ENCODE measurements at places on chromosomes 7 and 10. TPM values are rescaled to one million over a fixed set of nuclear protein-coding genes. Genes with fewer than 3 reads are reported as not detected.

GTF2IRD2 gene
- 3.5 TPM for total RNA-seq

BTBD16 gene
- total RNA-seq: not detected

GRCh38 chr10:67433276-67433675, 262.7 kb downstream of the CTNNA3 start:
- no peak for DNase-seq

CLRN3 gene
- total RNA-seq: not detected

GRCh38 chr7:22853674-22854157, 31.1 kb upstream of the TOMM7 start:
- DNase-seq: no peak

ANXA8L1 gene
- total RNA-seq: 0.47 TPM

GRCh38 chr10:97445357-97445721, 467 bp downstream of the EXOSC1 start:
- no peak for DNase-seq

EIF5AL1 gene
- total RNA-seq: 1.0 TPM

FEZF1 gene
- not detected for total RNA-seq

GRCh38 chr7:139647085-139647484, 123.6 kb downstream of the CLEC2L start:
- no peak for DNase-seq

INSYN2A gene
- total RNA-seq: 0.23 TPM

DNA sequence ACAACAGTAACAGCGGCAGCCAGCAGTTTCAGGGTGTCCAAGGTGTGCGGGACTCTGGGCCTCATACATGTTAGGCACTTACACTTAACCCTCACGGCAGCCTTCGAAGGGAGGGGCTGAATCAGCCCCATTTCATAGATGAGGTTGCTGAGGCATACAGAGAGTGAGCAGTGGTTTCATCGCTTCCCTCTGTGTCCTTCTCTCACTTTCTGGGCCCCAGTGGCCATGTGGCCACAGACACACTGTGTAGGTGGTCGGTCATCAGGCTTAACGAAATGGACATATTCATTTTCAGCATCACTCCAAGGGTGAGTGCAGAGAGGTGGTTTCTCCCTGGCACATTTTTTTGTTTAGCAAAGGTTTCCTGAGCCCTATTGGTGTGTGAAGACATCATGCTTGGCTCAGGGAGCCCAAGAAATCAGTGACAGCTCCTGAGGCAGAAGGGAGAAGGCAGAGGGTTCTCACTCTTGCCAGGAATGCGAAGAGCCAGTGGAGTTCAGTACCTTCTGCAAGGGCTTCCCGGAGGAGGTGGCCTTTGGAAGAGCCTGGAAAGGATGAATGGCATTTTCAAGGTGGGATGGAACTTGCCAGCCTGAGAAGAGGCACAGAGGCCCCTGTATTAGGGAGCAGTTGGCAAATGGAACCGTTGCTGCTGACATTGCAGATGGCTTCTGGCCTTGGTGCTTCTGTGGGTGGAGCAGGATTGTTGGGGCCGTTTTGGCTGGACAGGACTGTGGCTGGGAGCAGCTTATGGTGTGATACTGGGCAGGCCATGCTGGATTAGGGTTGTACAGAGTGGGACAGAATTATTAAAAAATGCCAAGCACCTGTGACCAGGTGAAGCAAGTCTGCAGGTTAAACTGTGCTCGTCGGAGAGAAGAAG, 61.7 kb upstream of the PPIF start:
- no peak for DNase-seq

GRCh38 chr10:132527339-132528063, 10.1 kb upstream of the INPP5A start:
- DNase-seq: no peak

AKR1C4 gene
- not detected for total RNA-seq

DNA sequence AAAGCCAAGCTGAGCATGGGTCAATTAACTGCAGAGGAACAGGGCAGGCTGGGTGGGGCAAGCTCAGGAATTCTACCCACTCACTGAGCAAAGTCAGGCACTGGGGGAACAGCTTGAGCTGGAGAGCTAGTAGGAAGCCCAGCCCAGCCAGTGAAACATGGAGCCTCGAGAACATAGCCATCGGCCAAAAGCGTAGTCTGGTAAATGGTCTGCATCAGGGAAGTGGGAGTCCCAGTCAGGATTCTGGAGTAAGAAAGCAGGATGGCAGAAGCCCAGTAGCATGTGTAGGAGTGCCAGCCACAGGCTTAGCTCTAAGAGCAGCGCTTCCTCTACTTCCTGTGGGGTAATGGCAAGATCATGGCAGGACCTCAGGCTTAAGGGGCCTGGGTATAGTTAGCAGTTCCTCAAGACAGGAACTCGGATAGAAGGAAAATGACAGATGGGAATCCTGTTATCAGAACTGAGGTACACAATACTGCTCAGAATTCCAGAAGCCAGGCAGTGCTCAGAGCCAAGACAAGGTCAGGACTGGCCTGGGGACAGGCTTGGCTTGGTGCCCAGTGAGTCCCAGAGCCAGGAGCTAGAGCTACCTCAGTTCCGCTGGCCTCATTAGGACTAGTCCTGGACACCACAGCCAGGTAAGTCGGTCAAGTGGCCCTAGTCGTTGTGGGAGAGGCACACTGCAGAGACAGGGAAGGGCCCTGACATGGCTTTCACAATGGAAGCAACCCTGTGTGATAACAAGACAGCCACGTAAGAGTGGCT, 65.4 kb upstream of the MXI1 start:
- peak; percentile 21 for DNase-seq

LRRC17 gene
- 20.8 TPM for total RNA-seq

- no peak for DNase-seq
These were observed 324.6 kb upstream of the FZD1 start for GRCh38 chr7:90939666-90940065.

GRCh38 chr10:33134011-33134751, 176.2 kb upstream of the ITGB1 start:
- DNase-seq: peak; percentile 100

GRCh38 chr7:140316165-140316661, 82.1 kb downstream of the SLC37A3 start:
- peak; percentile 74 for DNase-seq

MEOX2 gene
- not detected for total RNA-seq

DNA sequence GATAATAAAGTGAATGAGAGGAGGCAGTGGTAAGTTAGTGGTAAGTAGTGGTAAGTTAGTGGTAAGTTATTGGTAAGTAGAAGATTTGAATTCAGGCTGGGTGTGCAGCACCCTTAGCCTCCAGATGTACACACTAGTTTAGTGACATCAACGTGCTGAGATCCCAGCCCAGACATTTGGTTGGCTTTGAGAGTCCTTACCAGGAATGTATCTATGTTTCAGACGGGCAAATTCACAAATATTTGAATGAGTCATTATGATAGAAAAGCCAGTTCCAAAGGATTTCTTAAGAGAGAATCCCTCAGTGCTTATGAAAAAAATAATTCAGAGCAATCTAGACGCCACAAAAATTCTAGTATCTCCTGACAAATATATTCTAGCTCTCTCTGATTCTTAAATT, 70.0 kb downstream of the ARL4A start:
- peak; percentile 34 for DNase-seq

C10orf143 gene
- not detected for total RNA-seq

- DNase-seq: no peak
These were observed 101.0 kb downstream of the SMURF1 start for GRCh38 chr7:99042957-99043356.

DNA sequence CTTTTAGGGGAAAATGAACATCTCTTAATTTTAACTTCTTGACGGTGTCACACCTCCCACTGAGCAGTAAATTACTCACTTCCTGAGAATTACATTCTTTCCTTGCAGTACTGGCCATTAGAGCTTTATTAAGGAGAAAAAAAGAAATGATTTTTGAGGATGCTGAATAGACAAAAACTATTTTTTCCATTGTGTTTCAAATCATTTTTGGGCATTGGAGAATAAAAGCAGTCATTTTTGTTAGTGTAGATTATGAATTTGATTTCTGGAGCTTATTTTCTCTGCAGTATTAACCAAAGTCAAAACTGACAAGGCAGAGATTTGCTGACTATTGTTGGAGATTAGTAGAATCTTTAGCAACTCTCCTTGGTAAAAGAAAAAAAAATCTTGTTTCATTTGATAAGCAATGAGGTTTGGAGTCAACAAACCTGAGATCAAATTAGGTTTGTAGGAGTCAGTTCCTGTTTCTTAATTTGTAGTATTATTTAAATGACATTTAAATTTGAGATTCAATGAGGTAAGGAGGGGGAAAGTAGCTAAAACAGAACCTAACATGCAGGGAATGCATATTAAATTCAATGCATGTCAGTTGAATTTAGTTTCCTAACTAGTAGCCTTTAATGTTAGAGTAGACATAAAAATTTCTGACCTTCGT, 70.6 kb downstream of the AP3M1 start:
- DNase-seq: peak; percentile 76

DNA sequence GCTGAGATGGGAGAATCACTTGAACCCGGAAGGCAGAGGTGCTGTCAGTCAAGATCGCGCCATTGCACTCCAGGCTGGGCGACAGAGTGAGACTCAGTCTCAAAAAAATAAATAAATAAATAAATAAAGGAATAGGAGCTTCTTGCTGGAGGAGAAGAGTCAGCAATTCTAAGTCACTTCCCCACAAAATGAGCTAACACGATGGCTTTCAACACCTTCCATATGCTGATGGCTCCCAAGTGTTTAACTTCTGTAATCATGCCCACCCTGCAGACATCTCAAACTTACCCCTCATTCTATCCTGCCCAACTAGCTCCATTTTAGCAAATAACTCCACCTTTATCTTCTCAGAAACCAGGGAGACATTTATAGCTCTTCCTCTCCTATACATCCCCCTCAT, 21.2 kb downstream of the PSAP start:
- no peak for DNase-seq

OGDHL gene
- 10.7 TPM for total RNA-seq

SCART1 gene
- 1.3 TPM for total RNA-seq

DNA sequence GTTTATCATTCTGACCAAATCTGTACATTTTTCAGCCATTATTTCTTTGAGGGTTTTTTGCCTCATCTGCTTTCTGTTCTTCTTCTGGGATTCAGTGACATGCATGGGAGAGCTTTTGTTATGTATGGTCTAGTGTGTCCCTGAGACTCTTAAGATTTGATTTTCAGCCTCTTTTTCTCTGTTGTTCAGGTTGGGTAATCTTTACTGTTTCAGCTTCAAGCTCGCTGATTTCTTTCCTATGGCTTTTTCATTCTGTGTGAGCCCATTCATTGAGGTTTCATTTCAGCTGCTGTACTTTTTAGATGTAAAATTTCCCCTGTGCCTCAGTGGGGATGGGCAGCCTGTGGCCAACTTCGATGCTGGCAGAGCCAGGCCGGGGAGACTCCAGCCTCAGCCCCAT, 38.1 kb downstream of the FOXK1 start:
- no peak for DNase-seq

DNA sequence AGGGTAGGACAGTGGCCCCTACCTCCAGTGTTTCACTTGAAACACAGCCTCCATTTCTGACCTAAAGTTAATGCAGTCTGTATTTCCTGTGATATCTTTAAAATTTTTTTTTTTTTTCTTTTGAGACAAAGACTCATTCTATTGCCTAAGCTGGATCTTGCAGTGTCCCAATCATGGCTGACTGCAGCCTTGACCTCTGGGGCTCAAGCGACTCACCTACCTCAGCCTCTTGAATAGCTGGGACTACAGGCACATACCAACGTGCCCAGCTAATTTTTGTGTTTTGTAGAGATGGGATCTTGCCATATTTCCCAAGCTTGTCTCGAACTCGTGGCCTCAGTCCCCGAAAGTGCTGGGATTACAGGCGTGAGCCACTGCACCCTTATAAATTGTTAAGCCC, 16.7 kb upstream of the MGAM2 start:
- DNase-seq: no peak

All from HT1080 (cell line).